ENCODE measurements at places on chromosomes 1 and 21.

DNA sequence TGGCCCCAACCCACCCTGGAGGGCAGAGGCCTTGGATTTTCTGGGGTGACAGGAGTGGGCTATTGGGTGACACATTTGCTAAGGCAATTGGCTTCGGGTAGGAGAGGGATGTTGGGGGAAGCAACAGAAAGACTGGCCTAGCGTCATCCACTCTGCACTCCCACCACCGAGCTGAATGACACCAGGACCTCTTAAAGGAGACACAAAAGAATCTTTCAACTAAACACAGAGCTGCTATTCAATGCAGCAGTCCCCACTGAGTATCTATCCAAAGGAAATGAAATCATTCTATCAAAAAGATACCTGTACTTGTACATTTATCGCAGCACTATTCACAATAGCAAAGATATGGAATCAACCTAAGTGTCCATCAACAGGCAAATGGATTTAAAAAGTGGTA is 6.2 kb downstream of the TFF2 start:
- DNase-seq: no peak

DNA sequence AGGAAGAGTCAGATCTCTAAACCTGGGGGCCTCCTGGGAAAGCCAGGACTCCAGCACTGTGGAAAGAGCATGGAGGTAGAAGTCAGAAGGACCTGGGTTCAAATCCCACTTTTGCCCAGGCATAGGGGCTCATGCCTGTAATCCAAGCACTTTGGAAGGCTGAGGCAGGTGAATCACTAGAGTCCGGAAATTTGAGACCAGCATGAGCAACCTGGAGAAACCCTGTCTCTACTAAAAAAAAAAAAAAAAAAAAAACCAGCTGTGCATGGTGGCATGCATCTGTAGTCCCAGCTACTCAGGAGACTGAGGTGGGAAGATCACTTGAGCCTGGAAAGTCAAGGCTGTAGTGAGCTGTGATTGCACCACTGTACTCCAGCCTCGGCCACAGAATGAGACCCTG is 31.8 kb downstream of the LDLRAP1 start:
- no peak for DNase-seq

- no peak for DNase-seq
These were observed 68.9 kb downstream of the CDC7 start for GRCh38 chr1:91569411-91570119.

GRCh38 chr1:31033598-31033997 is 31.9 kb downstream of the PUM1 start:
- DNase-seq: no peak

- DNase-seq: no peak
These were observed 96.4 kb downstream of the RUNX1 start for GRCh38 chr21:34952701-34953100.

DNA sequence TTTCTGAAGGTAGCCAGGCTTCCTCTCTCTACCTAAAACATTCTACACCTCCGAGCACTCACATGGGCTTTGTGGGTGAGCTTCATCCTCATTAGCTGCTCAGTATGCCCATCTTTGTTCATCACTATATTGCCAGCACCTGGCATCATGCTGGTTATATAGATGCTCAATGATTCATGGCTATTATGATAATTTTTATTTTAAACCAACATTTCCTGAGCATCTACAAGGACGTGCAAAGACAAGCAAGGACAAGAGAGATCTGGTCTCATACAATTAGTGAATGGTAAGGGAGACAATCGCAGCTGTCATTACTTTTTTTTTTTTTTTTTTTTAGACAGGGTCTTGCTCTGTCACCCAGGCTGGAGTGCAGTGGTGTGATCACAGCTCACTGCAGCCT is 11.3 kb upstream of the QSOX1 start:
- no peak for DNase-seq

DNA sequence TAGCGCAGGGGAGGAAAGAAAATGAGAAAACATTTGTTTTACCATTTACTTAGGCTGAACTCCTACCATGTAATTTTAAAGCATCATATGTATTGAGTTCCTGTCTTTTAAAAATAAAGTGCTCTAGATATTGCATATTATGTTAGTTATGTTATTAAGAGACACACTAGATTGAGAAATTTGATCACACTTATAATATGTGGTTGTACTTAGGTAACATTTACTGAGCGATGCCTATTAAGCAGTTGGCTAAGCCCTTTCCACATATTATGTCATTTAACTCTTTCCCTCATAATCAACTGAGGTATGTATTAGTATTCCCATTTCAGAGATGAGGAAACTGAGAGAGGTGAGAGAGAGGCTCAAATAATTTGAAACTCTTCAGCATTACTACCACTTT is 4.5 kb upstream of the LRRC8D start:
- DNase-seq: no peak

DNA sequence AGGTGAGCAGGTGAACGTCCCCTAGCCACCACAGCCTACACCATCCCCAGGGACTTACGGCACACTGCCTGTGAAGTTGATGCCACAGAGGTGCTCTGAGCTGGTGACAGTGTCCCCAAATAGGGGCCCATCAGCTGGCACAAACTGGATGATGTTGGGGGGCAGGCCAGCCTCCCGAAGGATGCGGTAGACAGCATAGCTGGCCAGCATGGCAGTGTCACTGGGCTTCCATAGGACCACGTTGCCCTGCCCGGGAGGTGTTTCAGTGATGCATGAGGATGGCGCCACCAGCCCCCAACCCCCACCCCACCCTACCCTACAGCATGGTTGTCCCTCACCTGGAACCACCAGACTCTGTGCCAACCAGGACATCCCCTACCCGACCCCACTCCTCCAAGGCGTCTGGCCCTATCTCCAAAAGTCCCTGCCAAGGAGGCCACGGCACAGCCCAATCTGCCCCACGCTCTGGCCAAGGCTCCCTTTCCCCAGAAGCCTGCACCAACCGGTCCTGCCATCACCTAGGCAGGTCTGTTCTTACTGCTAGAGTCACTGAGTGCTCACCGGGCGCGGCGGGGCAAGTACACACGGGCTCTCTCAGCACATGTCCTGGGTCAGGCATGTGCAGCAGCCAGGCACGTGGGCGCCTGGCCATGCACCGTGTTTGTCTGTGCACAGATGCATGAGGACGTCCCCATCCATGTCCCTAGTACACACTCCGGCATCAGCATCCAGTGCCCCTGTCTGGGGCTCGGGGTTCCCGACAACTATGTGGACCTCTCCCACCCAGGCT is 20.5 kb downstream of the ALDH4A1 start:
- no peak for DNase-seq

- no peak for DNase-seq
These were observed 17.4 kb downstream of the PEA15 start for GRCh38 chr1:160222546-160222945.

All from GM12865 (cell line).